CD8-positive, alpha-beta memory T cell (primary cell): ENCODE measurements at places on chromosomes 3 and 15. TPM values are rescaled to one million over a fixed set of nuclear protein-coding genes. Genes with fewer than 3 reads are reported as not detected.

DNA sequence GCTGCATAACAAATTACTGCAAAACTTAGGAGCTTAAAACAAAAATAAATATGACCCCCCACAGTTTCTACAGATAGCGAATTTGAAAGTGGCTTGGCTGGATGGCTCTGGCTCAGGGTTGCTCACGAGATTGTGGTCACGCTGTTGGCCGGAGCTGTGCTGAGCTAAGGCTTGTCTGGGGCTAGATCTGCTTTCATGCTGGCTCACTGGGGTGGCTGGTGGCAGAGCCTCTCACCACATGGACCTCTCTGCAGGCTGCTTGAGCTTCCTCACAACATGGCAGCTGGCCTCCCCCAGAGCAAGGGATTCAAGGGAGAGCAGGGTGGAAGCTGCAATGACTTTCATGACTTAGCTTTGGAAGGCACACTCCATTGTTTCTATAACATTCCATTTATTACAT, 354.1 kb downstream of the SHQ1 start:
- H3K4me3 ChIP-seq: no peak overlapping the region
- H3K27ac ChIP-seq: no peak overlapping the region
- H3K27me3 ChIP-seq: no peaks in the 10 kb centered on the region

DNA sequence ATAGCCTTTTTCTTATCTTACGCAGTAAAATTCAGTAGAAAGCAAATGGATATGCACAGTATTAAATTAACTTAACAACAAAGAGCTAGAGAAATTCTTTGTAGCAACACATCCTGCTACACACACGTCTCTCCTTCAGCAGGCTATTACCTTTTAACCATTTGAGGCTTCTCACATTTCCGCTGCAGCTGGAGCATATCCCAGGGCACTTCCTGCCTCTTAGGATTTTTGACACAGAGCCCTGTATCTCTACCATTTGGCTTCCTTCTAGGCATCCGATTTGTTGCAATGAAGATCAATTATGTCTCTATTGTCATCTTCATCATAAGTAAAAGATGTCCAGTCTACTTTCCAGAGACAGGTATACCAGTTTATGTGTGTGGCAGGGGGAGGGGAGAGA, 292.4 kb upstream of the CBLB start:
- H3K27ac ChIP-seq: no peak overlapping the region
- H3K4me3 ChIP-seq: no peak overlapping the region
- no peaks in the 10 kb centered on the region for H3K36me3 ChIP-seq
- H3K27me3 ChIP-seq: no peaks in the 10 kb centered on the region

DNA sequence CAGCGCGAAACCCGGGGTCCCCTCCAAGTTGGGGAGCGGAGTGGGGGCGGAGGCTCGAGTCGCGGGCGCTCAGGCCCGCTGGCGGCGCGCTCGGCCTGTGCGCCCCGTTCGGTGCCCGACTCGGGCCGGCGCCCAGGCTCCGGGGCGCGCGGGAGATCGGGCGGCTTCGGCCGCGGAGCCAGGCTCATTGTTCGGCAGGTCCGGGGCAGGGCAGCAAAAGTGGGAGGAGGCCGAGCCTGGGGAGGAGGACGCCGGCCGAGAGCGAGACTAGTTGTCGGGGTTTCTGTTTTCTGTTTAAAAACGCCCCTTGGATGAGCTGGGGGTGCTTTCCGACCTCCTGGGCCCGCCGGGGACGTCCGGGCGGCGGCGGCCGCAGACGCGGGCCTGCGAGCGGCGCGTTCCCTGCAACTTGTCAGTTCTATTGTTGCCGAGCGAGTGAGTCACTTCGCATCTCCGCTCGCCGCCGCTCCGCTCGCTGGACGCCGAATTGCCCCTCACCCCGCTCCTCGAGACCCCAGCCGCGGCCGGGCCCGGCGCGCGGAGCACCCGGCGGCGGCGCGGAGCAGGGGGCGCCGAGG, 676 bp downstream of the TCF12 start:
- peak; percentile 64 for DNase-seq
- no peaks in the 10 kb centered on the region for H3K36me3 ChIP-seq
- peak overlapping the region; percentile 75 for H3K27ac ChIP-seq
- peak overlapping the region; percentile 87 for H3K4me3 ChIP-seq
- no peaks in the 10 kb centered on the region for H3K27me3 ChIP-seq
- H3K4me1 ChIP-seq: peaks cover 32% of the 10 kb centered on the region

DNA sequence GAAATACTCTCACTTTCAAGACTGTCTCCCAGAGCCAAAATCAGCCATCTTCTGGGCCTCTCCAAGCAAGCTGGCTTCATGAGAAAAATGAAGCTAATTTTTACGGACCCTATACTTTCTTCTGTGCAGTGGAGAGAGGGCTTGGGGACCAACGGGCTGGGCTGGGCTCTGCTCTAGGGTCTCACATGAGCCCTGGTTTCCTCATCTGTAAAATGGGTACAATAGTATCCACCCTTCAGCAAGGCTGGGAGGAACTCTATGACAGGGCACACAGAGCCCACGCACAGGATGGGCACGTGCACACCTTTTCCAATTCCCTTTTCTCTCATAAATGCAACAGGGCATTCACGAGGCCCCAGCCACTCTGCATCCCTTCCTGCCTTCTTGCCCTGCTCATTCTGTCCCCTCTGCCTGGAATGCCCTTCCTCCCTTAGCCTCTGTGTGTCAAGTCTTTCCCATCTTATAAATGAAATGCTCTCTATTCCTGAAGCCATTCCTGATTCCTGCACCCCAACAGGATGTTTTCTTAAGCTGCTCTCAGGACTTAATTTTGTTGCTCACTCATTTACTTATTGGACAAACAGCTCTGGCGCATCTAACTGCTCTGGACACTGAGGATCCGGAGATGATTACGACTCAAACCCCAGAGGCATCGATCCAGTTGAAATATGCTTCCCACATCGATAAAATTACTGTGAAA, 32.9 kb upstream of the SEC13 start:
- no peak for DNase-seq
- H3K27me3 ChIP-seq: no peaks in the 10 kb centered on the region
- no peaks in the 10 kb centered on the region for H3K36me3 ChIP-seq
- no peak overlapping the region for H3K4me3 ChIP-seq

DNA sequence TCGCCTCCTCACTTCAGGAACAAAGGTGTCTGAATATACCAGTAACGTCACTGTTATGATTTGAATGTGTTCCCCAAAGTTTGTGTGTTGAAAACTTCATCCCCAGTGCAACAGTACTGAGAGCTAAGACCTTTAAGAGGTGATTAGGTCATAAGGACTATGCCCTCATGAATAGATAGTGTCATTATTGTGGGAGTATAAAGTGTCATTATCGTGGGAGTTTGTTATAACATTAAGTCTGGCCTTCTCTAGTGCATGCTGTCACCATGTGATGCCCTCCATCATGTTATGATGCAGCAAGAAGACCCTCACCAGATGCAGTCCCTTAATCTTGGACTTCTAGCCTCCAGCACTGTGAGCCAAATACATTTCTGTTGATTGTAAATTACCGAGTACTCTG, 53.7 kb upstream of the TLE3 start:
- no peak overlapping the region for H3K4me3 ChIP-seq
- no peak overlapping the region for H3K27ac ChIP-seq
- H3K4me1 ChIP-seq: no peaks in the 10 kb centered on the region
- no peak for DNase-seq
- H3K27me3 ChIP-seq: no peaks in the 10 kb centered on the region
- no peaks in the 10 kb centered on the region for H3K36me3 ChIP-seq

The GABRR3 gene
- not detected for total RNA-seq

The CD96 gene
- 69.1 TPM for total RNA-seq

DNA sequence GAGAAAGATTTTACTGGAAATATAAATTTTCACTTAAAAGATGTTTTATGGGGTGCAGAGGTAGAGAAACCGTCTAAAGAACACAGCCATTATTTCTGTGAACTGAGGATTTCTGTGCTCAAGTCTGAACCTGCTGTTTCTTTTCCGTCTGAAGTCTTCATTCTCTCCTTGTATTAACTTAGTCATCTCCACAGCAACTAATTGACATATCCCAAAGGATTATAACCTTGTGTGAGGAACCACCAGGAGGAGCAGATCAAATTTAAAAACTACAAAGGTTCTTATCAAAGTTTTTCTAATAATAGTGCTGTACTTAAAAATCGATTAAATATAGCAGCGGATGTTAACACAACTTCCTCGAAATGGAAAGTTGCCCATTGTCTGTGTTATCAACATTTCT, 31.1 kb upstream of the ICE2 start:
- no peak for DNase-seq
- no peaks in the 10 kb centered on the region for H3K27me3 ChIP-seq
- no peak overlapping the region for H3K4me3 ChIP-seq
- H3K4me1 ChIP-seq: peaks cover 23% of the 10 kb centered on the region
- H3K36me3 ChIP-seq: peaks cover 34% of the 10 kb centered on the region
- H3K27ac ChIP-seq: no peak overlapping the region
